ENCODE measurements at places on chromosomes 11 and 22.

GRCh38 chr11:79189601-79190000 lies 251.2 kb downstream of the TENM4 start:
- no peak for DNase-seq

DNA sequence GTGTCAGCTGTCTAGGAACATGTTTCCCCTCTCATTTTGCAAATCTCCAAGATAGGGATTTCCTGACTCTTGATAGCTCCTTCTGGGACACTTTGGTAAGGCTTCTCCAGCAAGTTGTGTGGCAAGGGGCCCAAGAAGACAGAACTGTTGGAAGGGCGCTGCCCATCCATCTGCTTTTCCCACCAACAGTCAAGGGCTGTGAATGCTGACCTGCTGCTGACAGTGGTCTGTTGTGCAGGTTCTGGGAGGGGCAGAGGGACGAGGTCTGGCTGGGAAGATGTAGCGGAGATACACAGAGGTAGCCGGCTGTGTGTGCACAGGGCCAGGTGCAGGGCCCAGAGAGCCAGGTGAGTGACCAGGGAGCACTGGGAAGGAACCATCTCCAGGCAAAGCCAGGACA lies 12.2 kb downstream of the BCR start:
- no peak for DNase-seq

GRCh38 chr11:1837171-1838076 lies 1.4 kb upstream of the TNNI2 start:
- DNase-seq: peak; percentile 44

DNA sequence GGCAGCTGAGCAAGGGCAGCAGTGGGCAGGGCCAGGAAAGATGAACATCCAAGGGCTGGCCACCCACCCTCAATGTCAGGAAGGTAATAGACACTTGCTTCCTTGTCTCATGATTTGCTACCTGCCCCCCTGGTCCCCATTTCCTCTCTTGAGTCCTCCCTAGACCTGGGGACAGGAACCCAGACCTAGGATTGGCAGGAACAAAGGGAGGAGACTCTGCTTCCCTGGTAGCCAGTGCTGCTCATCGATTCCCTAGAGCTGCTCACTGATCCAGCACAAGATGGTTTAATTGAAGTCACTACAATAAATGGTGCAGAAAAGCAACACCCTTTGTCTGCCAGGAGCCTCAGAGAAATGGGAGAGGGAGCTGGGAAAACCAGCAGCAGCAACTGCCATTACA lies 67.8 kb upstream of the CHST1 start:
- DNase-seq: no peak

GRCh38 chr11:36452961-36453360 lies 57.1 kb downstream of the TRAF6 start:
- DNase-seq: no peak

DNA sequence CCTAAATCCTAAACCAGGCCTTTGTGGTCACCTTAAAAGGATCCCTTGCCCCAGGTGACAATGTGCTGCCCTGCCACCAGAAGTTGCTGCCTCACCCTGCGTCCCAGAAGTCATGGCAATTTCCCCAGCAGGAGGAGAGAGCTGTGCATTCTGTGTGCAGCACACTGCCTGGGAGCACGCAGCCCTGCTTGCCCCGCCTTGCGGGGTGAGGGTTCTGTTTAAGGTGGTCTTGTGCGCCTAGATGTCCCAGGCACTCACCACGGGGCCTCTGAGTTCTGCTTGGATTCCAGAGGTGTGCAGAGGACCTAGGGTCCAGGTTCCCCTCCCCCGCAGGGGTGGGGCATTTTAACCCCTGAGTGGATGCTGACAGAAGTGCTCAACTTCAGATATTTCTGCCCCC lies 95.0 kb downstream of the GRAMD1B start:
- DNase-seq: no peak

DNA sequence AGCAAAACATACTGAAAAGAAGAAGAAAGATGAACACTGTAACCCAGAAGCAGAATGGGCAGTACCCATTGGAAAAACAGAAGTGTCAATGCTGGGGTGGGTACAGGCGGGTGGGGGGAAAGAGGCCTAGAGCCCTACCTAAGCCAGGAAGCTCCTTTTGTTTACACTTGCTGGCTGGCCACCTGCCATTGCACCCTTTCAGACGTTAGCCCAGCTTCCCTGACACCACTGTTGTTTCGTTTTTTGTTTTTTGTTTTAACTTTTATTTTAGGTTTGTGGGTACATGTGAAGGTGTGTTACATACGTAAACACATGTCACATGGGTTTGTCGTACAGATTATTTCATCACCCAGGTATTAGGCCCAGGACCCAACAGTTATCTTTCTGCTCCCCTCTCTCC lies 55.4 kb downstream of the PLEKHA7 start:
- DNase-seq: peak; percentile 38

- no peak for DNase-seq
Measured at GRCh38 chr11:46294365-46295309, 17.2 kb downstream of the CREB3L1 start.

DNA sequence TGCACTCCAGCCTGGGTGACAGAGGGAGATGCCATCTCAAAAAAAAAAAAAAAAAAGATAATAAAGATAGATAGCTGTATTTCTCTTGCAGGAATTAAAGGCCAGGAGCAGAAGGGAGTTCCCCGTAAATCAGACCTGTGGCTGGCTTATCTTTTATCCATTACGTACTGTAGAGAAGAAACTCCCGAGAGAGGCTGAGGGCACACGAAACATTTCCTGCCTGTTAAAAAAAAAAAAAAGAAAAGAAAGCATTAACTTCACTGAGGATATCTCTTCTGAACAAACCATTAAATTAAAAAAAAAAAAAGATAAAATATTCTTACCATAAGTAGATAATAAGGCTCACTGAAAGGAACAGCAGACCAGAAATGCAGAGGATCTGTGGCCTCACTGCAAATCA lies 22.5 kb downstream of the P4HA3 start:
- no peak for DNase-seq

GRCh38 chr11:60251485-60252212 lies 8.7 kb upstream of the MS4A4E start:
- peak; percentile 26 for DNase-seq

GRCh38 chr11:44282620-44283019 lies 27.3 kb downstream of the ALX4 start:
- no peak for DNase-seq

DNA sequence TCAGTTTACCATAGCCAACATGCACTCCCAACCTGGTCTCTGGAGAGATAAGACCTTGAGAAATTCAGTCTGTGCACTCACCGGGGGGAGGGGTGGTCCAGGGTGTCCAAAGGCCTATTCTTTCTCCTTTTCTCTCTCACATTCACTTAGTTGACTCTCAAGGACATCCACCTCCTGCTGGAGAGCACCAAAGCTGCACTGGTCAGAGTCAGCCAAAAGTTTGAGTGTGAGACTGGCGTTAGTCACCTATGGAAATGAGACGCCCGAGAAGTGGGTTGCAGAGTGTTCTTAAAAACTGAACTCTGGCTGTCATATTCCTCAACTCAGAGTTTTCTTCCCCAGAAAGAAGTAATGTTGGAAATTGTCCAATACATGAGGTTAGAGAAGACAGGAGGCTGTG lies 5.0 kb upstream of the UBQLNL start:
- DNase-seq: no peak

- no peak for DNase-seq
Measured at GRCh38 chr11:47896199-47896598, 48.0 kb upstream of the NUP160 start.

DNA sequence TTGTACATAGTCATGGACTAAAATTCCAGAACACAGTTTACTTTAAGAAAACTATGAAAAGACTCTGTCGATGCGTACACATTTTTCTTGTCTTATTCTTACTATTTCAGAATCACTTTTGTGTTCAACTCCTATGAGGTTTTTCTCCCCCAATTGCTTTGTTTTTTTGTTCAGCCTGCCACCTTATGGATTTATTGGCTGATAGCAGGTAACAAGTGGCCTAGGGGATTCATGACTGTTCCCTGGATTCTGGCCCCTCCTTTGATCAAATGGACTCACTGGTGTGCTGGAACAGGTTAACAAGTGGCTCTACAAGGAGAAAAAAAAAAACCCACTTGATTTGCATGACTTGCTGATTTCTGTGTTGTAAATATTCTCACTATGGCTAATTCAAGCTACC lies 10.6 kb downstream of the MMP20 start:
- DNase-seq: no peak

- DNase-seq: no peak
Measured at GRCh38 chr22:37983860-37984791, at the start of gene SOX10. Gene SOX10, minus strand, starts transcription at chr22:37984555. Its CDS starts 771 bp downstream, at chr22:37983784.

- no peak for DNase-seq
Measured at GRCh38 chr11:73383249-73384124, 7.3 kb downstream of the RELT start.

DNA sequence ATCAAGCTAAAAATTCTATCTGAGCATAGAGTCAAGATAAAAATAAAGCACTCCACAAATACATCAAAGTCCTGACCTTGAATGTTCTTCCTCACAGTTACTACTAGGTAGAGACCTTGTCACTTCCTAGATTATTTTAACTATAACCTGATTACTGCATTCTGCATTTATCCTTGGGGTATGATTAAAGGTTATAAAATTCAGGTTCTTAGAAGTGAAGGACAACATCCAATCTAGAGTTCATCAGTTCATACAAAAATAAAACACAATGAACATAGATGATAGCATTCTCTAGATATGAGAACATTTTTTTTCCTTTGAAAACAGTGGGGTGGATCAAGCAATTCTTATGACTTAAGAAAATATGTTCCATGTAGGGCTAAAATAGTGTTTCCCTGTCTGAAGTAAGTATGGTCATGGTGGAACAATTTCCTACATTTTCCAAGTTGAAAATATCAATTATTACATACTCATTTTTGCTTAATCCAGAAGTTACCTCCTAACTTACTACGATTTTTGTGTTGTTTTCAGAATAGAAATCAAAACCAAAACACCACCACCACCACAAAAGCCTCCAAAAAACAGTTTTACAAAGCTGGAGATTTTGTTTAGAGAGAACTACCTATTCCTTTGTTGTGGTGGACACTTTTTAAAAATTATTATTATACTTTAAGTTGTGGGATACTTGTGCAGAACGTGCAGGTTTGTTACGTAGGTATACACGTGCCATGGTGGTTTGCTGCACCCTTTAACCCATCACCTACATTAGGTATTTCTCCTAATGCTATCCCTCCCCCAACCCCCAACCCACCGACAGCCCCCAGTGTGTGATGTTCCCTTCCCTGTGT lies 112.0 kb upstream of the DDI1 start:
- DNase-seq: no peak

DNA sequence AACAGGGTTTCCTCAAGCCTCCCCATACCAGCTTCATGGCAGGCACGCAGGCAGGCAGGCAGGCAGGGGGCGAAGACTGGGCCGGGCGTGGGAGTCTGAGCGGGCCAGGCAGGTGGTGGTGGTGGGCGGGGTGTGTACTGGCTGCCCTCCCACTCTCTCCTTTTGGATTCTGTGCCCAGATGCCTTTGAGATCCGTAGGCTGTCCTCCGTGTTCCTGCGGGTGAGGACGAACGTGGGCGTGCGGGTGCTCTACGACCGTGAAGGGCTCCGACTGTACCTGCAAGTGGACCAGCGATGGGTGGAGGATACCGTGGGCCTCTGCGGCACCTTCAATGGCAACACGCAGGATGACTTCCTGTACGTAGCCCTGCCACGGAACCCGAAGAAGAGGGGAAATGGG lies 23.0 kb downstream of the OTOG start:
- DNase-seq: no peak

- no peak for DNase-seq
Measured at GRCh38 chr22:39183991-39184585, 31.6 kb upstream of the CBX7 start.

- DNase-seq: no peak
Measured at GRCh38 chr11:68652683-68653156, 31.6 kb upstream of the GAL start.

GRCh38 chr22:48722661-48723060 lies 1105.0 kb downstream of the BRD1 start:
- no peak for DNase-seq

- DNase-seq: no peak
Measured at GRCh38 chr11:6747097-6747668, 24.6 kb downstream of the OR2AG2 start.

DNA sequence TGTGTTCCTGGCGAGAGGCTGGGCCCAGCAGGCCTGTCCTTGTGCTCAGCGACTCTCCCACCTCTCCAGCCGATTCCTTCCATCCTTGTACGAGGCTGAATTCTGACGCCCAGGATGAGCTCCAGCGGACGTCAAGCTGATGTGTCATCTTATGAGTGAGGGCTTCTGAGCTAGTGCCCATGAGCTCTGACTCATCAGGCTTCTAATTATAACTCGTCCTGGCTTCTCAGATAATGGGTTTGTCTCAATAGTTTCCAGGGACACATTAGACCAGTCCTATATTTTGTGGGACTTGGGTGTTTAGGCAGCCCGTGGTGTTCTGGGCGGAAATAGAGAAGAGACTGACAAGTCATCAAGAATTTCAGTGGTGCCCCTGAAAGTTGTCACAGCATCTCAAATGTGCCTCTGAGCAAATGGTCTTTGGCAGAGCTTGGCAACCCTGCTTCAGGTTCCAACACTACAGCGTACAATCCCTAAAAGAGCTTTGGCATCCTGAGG lies 108.2 kb upstream of the CD44 start:
- no peak for DNase-seq

- peak; percentile 69 for DNase-seq
Measured at GRCh38 chr11:57568330-57568766, 876 bp upstream of the UBE2L6 start.

DNA sequence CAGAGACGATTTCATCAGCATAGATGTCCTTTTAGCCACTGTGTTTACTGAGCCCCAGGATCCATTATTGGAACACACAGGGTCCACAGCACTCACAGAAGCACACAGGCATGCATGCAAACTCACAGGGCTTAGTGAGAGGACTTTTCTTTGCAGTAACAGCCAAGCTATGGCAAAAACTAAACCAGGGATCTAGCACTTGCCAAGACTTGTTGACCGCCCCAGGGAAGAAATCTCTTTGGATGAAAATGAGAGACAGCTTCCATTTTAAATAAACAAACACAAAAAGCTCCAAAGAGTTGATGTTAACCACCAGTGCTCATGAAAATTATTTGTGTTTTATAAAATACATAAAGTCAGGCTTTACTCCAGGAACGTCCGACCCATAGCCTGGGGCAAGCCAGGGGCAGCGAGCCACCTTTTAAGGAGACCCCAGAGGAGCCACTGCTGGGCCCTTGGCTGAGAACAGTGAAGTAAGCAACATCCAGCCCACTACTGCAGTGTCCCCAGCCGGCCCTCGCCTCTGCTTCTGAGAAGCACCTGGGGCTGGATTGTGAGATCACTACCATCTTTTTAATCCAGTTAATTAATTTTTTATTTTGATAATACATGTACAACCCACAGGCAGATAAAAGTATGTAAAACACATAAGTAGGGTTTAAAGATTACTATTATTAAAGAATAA lies 22.0 kb upstream of the TFIP11 start:
- DNase-seq: no peak

GRCh38 chr11:70616938-70617654 lies 218.8 kb downstream of the CTTN start:
- no peak for DNase-seq

Measured in NCI-H1105 (cell line).